ENCODE measurements at places on chromosomes 1 and 21. TPM values are rescaled to one million over a fixed set of nuclear protein-coding genes. Genes with fewer than 3 reads are reported as not detected.

Gene JUN
- 165 TPM for total RNA-seq

DNA sequence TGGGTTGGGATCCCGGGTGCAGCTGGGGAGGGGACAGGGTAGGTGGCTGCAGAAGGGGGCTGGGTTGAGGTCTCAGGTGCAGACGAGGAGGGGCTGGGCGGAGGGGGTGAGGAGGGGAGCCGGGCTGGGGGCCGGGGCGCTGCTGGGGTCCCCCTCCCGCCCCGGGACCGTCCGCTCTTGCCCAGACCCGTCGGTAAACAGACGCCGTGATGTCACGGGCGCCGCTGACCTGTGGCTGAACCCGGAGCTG, 22.3 kb downstream of the DHRS3 start:
- no peak for DNase-seq

Gene FCAMR
- not detected for total RNA-seq

- DNase-seq: peak; percentile 92
Measured at GRCh38 chr1:214557952-214558735, 6.7 kb upstream of the PTPN14 start.

Gene FCRL5
- total RNA-seq: not detected

DNA sequence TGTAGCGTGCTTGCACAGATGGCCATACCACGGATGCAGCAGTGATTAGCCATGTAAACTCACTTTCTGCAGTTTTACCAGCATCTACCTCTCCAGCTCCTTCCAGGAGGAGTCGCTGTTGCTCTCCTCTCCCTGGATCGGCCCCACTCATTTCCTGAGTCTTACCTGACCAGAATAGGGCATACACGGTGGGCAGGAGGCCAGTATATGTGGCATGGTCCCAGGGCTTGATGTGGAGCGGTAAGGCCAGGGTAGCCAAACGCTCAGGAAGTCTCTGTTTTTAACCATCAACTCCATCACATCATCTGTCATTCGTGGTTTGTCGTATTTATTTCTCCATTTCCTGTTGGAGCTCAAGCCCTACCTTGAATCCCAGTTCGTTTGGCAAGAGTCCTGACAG, 163.4 kb upstream of the USP24 start:
- peak; percentile 70 for DNase-seq

- peak; percentile 44 for DNase-seq
Measured at GRCh38 chr1:224543453-224543852, 72.7 kb upstream of the CNIH3 start.

Gene LCE1D
- total RNA-seq: not detected

Gene ASCL5
- not detected for total RNA-seq

GRCh38 chr1:195697130-195697529, 911.1 kb downstream of the KCNT2 start:
- DNase-seq: no peak

Gene GJB5
- total RNA-seq: not detected

GRCh38 chr1:115648717-115649691, 7.2 kb downstream of the VANGL1 start:
- no peak for DNase-seq

Gene DFFB
- 7.4 TPM for total RNA-seq

Measured in Daoy (cell line).